D341Med (cell line): ENCODE measurements at places on chromosomes 12 and 14.
A peak's percentile ranks its signal among the peaks of the same experiment; 100 is the strongest.

- DNase-seq: no peak
These were observed 18.5 kb downstream of the BHLHE41 start for GRCh38 chr12:26106347-26106746.

- no peak for DNase-seq
These were observed 580.9 kb downstream of the SOX5 start for GRCh38 chr12:23368590-23368989.

GRCh38 chr14:75125617-75126016, 1.2 kb downstream of the NEK9 start:
- DNase-seq: no peak

GRCh38 chr12:7161811-7162210, 27.7 kb upstream of the PEX5 start:
- DNase-seq: no peak

DNA sequence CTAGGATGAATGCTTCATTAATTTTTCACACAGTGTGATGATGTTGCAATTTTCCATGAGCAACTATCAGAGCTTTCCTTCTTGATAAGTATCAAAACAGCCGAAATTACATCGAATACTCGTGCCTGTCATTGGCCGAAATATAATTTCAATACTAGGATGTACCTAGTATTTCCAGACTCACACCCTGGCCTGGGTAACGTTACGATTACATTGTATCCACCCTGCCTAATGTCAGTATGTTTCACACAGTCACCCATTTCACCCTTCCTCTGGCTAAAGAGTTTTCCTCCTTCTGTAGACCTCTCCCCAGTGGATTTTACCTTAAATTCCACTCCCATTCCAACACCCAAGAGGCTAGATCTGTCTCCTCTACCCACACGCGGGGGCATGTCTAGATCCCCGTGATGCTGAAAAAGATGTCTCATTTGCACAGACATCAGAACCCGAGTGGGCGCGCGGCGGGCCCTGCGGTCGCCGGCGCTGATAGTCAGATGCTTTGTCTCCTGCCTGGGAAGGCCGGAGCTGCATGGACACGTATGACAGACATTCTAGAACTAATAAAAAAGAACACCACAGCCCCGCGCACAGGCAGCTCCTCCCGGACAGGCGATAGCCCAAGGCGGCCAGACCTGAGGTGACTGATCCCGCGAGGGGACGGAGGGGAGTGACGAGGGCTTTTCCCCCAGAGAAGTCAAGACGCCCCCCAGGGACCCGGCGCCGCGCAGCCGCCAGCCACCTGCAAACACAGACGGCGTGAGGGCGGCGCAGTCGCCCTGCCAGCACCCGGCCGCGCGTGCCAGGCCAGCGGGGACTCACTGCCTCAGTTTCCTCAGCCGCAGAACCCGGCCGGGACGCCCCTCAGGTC, 723 bp downstream of the KIF21A start:
- DNase-seq: peak; percentile 78

GRCh38 chr12:104222976-104223375, 7.4 kb downstream of the TXNRD1 start:
- DNase-seq: no peak

DNA sequence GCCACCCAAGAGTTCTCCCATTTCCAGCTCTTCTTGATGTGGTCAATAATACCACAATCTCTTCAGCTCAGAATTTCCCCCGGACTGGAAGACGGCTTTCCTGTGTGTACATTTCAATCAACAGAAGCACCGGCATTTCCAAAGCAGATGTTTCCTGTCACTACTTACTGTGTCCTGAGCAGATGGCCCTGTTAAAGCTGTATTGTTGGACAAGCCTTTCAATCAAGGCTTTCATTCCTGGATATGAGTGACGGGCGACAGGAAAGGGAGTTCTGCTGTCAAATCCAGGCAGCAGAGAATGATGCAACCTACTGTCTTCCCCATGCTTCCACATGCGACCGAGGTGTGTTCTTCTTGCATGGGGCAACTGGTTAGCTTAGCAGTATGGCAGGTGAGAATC, 76.4 kb upstream of the CCDC60 start:
- DNase-seq: no peak

- no peak for DNase-seq
These were observed 424.0 kb upstream of the GARIN6 start for GRCh38 chr12:99223579-99223978.

DNA sequence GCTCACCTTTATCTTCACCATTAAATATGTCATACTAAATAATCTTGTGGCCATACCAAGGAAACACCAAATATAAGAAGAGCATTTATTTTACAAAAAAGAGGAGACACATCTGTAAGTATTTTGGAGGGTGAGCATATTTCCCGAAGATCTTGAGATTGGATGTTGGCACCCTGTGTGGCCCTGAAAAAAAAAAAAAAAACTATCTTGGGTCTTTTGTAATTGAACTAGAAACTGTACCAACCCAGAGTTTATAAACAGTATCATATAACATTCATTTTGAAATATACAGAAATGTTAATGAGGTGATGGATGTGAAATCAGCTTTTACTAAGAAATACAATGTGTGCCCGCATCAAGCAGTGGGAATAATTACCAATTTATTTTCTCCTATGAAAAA, 104.0 kb upstream of the FRMD6 start:
- DNase-seq: no peak

DNA sequence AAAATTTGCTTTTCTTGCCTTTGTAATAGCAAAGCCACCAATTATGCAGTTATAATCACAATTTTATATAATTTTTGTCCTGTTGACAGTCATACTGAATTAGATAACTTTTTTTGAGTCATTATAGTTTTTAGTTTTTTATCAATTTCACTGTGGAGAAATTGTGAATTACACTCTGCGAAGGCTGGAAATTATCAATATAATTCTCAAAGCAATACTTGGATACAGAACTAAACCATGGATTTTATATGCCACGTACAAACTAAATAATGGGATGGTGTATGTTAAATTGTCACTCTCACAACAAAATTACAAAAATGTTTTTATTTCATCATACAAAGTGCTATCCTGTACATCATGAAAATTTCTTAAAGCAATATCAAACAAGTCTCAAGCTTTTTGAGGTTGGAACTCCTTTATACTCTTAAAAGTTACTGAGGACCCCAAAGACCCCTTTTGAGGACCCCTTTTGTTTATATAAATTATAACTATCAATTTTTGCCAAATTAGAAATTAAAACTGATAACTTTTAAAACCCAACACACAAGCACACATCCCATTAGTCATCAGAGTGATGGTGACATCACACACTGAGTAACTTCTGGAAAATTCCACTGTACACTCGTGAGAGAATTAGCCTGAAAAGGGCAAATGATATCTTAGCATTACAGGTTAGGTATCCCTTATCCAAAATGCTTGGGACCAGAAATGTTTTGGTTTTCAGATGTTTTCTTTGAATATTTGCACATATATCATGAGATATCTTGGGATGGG, 19.8 kb upstream of the AQP2 start:
- DNase-seq: no peak

DNA sequence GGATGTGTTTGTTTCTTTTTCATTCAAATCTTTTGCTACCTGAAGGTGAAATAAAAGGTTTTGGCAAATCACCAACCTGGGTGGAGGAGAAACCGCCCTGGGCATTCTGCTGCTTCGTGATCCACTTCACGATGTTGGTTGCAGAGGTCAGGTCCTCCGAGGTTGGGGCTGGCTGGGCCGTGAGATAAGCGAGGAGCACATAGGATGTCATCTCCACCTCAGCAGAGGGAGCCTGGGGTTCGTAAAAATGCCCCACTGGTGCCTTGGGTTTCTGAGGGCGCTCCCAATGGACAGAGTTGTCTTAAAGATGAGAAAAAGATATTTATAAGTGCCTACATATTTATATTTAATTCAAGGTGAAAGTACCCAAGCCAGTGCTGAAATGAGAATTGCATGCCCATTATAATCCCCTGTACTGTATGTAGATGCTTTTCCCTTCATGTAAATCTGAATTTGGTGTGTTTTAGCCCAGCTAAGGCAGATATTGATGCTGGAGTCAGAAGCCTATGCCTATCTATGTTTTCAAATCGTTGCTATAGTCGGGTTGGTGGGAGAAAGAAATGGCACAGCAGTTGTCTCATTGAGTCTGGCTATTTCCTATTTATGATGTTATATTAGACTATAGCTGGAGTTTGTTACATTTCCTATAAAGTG, 41.1 kb downstream of the A2M start:
- no peak for DNase-seq

- DNase-seq: no peak
These were observed 3.1 kb downstream of the PFKM start for GRCh38 chr12:48122065-48122834.

DNA sequence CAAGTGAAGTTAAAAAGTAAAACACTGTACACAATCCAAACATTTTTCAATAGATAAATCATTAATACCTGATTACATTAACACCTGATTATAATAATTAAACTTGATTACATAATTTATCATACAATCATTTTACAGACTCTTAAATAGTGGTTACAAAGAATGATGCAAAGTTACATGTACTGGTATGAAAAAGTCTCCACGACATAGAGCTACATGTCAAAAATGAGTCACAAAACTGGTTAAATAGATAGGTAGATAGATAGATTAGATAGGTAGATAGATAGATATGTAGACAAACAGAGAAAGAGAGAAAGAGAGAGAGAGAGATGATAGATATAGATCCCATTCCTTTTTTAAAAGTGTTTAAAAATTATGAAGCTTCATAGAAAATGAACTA, 109.2 kb downstream of the NUAK1 start:
- DNase-seq: no peak

DNA sequence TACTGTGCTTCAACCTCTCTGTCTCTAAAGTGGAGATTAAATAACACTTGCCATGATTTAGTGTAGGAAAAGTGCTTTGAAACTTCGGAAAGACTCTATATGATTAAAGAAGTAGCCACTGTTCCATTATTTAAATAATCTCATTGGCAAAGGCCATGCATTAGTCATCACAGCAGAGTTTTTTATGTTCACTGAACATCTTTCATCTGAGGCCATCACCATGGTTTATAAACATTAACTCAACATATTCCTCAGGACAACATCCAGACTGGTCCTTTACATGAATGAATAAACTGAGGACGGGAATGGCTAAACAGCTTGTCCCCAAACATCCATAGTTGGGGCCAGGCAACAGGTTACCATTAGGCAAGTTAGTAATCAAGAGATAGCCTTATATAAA, 124.6 kb upstream of the FRMD6 start:
- no peak for DNase-seq

- no peak for DNase-seq
These were observed 14.3 kb downstream of the TRIM9 start for GRCh38 chr14:51080645-51081044.

- no peak for DNase-seq
These were observed 328.6 kb upstream of the FKBP4 start for GRCh38 chr12:2466211-2466610.

DNA sequence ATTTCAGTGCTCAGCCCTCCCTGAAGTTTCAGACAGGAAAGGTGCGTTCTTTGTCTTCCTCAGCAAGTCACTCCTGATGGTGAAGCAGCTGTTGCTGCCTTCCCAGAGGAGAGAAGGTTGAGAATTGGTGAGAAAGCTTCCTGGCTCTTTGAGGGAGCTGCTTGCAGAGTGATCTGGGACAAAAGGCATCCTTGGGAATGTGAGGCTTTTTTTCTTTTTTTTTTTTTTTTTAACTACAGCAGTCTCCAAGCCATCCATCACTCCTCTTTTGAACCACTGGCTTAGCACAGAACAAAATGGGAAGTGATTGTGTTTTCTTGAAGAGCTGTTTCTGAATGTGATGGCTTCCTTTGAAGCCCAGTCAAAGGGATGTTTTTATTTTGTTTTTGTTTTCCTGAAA, 120.4 kb upstream of the LRIG3 start:
- no peak for DNase-seq

DNA sequence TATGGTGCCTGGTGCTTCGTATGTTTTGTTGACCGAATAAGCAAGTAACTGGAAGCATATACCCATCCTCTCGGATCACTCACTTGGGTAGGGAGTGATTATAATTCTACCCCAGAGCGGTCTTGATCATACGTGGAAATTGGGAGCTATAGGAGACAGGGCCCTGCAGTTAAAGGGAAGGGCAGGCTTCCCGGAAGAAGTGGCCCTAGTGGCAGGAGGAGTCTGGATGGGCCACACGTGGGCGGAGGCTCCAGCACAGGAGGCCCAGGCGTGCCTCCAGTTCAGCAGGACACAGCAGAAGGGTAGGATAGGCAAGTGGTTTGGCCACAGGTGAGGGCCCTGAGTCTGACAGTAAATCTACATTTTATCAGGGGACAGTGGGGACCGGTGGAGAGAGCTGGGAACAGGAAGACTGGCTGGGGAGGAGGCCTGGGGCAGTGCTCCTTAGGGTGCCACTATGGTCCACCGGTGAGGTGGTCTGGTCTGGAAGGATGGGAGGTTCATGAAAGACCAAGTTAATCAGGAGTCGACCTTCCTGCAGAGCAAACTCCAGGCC, 23.5 kb upstream of the YY1 start:
- DNase-seq: no peak

DNA sequence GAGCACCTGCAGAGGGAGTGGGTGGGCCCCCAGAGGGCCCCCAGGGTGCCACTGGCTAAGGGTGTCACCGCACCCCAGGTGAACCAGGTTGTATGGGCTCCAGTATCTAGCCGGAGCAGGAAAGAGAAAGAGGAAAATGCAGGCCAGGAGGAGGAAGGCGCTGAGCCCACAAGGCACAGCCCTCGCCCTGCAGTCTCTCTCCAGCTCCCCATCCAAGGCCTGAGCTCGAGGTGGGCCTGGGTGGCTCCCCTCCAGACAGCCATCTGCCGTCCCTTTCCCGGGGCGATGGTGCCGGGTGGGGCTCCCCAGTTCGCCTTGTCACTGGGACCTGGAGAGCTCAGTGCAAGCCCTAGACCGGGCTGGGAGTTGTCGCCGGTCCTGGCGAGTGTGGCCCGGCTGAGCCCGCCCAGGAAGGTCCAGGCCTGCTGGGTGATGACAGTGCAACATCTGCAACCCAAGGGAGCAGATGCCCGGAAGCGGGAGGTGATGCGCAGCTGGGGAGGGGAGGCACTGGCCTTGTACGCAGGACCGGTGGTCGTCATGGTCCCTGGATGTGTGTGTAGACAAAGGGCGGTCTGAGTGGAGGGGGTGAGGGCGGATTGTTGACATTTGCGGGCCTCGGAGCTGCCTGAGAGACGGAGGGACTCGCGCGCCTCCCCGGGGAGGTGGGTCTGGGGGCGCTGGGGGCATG, 716 bp downstream of the TMEM179 start:
- DNase-seq: no peak

- no peak for DNase-seq
These were observed 9.9 kb downstream of the ISCU start for GRCh38 chr12:108572166-108572790.

DNA sequence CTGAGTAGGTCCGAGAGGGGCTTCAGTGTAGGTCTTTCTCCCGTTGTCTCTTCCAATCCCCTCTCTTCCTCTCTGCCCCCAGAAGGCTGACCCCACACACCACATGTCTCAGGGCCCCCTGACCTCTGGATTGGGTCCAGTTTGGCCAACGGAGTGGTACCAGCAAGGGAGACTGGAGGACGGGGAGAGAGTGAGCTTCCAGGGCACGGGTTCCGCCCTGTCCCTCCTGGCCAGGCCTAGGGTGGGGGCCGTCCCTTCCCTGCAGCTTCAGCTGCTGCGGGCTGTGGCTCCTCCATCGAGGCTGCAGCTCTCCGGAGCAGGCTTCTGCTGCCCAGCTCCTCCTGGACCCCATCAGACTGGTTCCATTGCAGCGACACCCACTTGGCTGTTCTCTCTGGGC, 17.4 kb downstream of the FZD10 start:
- DNase-seq: no peak

- DNase-seq: peak; percentile 50
These were observed 32.1 kb downstream of the DEPDC4 start for GRCh38 chr12:100234591-100235304.
